Motor neuron (in vitro differentiated cells): ENCODE measurements at places on chromosomes 4 and X. TPM values are rescaled to one million over a fixed set of nuclear protein-coding genes. Genes with fewer than 3 reads are reported as not detected.
A peak's percentile ranks its signal among the peaks of the same experiment; 100 is the strongest.

DNA sequence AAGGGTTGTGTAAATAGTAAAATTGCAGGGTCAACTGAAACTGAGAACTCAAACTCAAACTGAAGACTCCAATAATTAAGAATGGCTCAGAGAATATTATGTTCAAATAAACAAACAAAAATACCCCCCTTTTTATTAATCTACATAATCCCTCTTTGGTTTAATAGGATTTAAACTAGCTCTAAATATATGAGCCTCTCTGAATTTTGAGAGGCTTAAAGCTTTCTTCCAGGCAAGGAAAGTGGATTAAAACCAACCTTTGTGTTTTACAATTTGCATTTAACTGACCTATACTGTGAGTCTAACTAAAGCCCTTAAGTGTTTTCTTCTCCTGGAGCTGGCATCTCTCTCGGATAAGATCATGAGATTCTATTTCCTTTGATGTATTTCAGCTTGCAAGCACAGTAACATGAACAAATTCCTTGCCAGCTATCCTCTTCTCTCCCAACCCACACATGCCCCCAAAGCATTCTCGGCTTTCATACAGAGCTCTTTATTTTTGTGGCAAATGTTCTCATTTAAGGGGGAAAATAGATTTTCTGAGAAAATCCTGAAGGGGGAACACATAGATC, 1310.8 kb upstream of the AGA start:
- no peak for ATAC-seq

The DTHD1 gene
- not detected in 2 replicates for total RNA-seq

- no peak for ATAC-seq
Observed at GRCh38 chr4:113169368-113169767, 119.9 kb downstream of the ANK2 start.

- no peak for ATAC-seq
Observed at GRCh38 chr4:183858011-183858615, 47.0 kb upstream of the STOX2 start.

The APOO gene
- total RNA-seq, result 75.9 and 78.8 TPM in 2 replicates

DNA sequence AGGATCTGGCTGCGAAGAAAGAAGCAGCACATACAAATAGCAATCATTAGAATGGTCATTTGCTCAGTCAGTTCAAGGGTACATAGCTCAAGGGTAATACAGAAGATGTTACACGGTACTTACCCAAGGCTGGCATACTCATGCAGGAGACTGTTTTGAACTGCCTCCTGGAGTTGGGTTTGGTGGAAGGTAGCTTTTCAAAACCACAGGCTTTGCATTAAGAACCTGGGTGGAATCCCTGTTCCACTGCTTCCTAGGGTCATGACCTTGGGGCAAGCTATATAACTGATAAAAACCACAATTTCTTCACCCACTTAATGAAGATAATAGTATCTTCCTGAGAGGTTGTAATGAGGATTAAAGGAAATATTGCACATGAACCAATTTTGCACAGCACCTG, 36.5 kb downstream of the TBC1D9 start:
- no peak for ATAC-seq

DNA sequence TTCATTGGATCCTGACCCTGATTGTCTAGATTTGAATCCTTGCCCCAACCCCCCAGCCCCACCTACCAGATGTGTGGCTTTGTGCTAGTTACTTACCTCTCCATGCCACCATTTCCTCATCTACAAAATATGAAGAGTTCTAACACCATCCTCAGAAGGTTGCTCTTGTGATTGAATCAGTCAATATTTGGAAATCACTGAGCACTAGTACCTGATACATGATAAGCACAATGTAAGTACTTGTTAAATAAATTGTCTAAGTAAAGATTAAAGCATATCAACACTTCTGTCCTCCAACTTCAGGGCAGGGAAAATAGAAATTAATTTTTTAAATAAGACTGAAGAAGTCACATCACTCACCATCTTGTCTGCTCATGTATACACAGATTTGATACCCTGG, 249.6 kb upstream of the KLF3 start:
- no peak for ATAC-seq

GRCh38 chrX:101377547-101377946, 8.4 kb downstream of the BTK start:
- no peak for ATAC-seq

The CBR4 gene
- total RNA-seq, result 45.7 and 54.2 TPM in 2 replicates

The TEX13B gene
- not detected in 2 replicates for total RNA-seq

- peak; percentile 25 for ATAC-seq
Observed at GRCh38 chr4:151922811-151923210, 162.0 kb upstream of the GATB start.

- ATAC-seq, result no peak
Observed at GRCh38 chrX:136163689-136164088, 16.4 kb downstream of the FHL1 start.

DNA sequence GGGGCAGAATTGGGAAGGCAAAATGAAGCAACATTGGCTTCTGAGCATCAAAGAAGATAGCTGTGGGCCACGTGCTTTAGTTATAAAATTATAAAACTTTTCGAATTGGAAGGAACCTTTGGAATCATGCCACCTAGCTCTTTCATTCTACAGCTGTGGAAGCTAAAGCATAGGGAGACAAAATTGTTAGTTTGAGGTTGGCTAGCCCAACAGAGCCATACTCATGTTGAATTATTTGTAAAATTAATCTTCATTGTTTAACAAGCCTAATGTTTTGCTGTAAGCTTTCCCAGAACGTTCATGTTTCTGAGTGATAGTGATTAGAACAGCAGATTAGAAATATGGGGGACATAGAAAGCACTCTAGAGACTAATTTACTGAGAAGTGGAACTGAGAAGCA, 35.9 kb downstream of the HHIP start:
- ATAC-seq, result no peak

DNA sequence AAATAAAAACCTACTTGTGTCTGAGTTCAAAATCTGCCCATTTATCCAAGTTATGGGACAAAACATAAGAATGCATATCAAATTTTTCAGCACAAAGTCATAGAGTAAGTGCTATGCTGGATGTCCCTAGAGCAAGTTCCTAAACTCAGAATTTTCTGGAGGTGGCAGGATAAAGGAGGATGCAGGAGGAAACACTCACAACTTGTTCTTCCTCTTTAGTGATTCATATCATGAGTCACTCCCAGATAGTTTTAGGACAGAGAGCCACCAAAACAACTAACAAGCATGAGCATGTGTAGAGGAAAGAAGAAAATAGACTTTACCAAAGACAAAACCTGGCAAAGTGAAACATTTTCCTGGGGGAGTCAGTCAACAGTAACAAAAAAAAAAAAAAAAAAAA, 302.7 kb downstream of the KCTD8 start:
- no peak for ATAC-seq

- peak; percentile 26 for ATAC-seq
Observed at GRCh38 chr4:8278421-8279287, 9.1 kb downstream of the HTRA3 start.

DNA sequence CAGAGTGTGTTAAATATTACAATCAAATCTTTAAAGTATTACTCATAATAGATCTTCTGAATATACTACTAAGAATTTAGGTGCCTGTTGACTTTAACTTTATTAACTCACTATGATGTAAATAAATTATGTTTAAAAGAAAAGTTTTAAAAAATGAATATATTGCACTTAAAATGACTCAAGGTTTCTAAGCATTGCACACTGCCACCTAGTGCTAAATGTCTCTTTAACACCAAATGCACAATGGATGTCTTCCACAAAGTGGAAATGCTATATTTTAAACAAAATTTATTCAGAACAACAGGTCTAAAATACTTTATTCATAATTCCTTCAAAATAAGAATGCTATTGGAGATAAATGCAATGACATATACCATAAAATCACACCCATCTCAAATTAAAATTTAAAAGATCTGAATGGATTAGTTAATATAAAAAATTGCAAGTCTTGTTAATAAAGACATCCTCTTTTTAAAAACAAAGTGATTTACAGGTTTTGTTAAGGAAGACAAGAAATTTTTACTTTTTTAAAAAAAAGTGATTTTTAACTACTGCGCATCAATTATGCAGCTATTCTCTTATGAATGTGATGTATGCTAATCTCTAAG, 5.5 kb downstream of the INPP4B start:
- ATAC-seq, result no peak

DNA sequence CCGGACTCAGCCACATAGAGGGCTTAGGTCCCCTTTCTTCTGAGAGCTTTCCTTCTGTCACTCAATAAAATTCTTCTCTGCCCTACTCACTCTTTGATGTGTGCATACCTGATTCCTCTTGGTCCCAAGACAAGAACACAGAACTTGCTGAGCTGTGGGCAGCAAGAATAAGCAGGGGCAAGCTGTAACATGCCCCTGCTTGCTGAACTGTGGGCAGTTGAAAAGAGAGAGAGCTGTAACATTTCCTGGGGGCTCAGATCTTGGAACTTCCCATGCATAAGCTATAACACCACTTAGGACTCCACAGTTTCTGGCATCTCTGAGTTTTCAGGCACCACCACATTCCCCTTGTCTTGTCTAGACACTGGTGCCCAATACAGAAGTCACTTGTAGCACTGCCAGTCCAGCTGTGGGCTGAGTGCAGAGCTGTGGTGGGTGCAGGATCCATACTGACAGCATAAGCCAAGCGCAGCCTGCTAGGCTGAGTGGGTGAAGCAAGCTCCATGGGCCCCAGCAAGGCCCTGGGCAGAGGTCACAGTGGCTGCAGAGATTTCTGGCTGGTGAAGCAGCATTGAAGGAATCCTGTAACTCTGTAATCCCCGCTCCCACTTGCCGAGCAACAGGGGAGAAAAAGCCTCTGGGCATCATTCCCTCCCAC, 241.2 kb downstream of the PCDH10 start:
- no peak for ATAC-seq

DNA sequence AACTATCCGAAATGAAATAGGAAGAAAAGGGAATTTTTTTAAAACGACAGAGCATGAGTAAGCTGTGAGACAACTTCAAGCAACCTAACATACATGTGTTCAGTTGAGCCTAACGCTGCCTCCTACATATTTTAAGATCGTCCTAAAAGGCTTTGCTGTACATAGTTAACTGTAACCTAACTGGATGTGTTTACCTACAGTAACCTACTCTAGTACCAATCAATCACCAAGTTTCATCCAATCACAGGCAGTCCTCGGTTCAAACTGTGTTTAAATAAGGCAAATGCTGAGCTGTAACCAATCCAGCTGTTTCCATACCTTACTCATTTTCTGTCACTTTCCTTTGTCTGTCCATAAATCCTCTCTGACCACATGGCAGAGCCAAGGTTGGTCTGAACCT, 17.1 kb downstream of the RCHY1 start:
- ATAC-seq, result peak; percentile 51

GRCh38 chrX:38988301-38988700, 187.0 kb downstream of the MID1IP1 start:
- ATAC-seq, result no peak

DNA sequence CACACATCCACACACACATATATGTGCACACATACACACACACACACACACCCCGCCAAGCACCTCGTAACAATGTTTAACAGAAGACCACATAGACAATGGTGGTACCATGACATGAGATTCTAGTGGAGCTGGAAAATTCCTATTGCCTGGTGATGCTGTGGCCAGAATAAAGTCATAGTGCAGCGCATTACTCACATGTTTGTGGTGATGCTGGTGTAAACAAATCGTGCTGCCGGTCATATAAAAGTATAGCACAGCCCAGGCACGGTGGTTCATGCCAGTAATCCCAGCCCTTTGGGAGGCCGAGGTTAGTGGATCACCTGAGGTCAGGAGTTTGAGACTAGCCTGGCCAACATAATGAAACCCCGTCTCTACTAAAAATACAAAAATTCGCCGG, 275.2 kb downstream of the TRIML1 start:
- ATAC-seq, result no peak

The BTC gene
- 0.05 TPM in 1 of 2 replicates, not detected in the other for total RNA-seq

GRCh38 chr4:2042204-2042946, 16.8 kb upstream of the NAT8L start:
- peak; percentile 66 for ATAC-seq

DNA sequence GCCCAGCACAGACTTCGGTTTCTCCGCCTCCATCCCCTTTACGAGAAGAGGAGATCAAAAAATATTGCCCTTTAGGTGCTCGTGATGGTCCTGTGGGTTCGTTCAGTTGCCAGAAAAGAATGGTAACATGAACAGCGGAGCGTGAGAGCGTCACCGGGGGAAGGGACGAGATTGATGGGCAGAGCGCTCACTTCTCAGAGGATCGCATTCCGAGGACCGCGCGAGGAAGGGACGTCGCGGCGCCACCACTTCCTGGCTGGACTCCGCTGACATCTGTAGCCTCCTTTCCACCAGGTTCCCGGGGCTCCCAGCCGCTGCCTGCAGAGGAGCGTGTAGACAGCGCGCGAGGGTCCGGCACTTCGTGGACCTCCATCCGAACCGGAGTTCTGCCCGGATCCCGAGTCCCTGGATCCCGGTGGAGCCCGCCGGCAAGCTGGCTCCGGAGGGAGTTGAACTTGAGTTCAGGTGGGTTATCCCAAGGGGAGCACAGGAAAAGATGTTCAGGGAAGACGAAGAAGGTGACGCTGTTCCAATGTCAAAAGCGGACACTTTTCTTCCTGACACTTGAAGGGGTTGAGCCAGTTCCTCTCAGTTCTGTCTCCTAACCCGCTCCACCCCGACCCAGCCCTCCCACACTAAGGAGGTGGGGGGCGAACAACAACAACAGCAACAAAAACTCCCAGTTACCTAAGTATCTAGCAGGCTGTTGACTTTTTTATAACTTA, 484 bp downstream of the GALNTL6 start:
- peak; percentile 49 for ATAC-seq

The SLC4A4 gene
- total RNA-seq, result 0.05 TPM in 1 of 2 replicates, not detected in the other

DNA sequence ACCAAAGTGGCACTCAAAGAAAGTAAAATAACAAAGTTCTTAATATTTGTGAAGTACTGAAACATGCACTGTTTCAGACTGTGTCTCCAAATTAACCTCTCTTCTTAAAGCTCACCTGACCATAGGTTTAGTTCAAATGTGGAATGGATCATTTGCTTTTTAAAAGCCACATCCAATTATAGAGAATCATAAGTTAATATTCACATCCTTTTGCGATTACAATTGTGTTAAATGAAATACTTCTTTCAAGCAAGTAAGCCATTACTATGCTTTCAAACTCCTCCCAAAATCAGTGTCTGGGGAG, 95.3 kb upstream of the PTPN13 start:
- no peak for ATAC-seq

The DCAF16 gene
- total RNA-seq, result 72.4 and 87.1 TPM in 2 replicates

The CSAG1 gene
- not detected in 2 replicates for total RNA-seq

DNA sequence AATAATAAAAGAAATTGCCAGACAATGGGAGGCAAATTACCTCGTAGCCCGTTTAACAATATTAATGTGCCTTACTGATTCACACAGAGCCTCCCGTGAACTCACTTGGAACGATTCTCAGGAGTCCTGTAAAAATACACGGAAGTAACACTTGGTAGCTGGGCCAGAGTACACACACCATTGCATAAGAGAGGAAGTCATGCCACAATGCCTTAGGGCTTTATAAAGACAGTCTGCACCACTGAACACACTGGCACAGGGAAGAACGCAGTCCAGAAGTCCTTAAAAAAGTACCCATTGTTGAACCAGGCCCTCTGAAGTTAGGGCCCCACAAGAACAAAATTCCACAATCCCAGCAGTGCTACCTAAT, 15.1 kb downstream of the SLC2A9 start:
- no peak for ATAC-seq
